ENCODE measurements at places on chromosomes 5 and 9.

DNA sequence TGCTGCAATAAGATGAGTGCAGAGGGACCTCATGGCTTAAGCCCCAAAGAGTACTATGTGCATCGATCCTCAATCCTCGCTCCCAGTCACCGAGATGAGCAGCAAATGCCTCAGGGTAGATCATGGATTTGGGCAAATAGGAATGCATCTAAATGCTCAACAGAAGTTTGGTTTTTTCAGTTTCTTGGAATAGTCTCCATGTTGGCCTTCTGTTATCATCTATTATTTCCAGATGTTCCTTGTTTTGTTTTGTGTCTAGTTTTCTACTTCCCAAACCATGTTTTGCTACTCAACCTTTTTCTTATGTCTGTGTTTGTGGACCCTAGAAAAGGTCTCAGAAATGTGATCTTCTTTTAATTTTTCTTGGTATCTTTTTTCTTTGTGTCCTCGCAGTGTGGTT, 43.5 kb upstream of the RASGRF2 start:
- peak; percentile 11 for DNase-seq

GRCh38 chr9:69599232-69599971, 72.8 kb downstream of the APBA1 start:
- DNase-seq: no peak

- DNase-seq: no peak
These were observed 142.8 kb upstream of the PDE4D start for GRCh38 chr5:60036192-60036938.

DNA sequence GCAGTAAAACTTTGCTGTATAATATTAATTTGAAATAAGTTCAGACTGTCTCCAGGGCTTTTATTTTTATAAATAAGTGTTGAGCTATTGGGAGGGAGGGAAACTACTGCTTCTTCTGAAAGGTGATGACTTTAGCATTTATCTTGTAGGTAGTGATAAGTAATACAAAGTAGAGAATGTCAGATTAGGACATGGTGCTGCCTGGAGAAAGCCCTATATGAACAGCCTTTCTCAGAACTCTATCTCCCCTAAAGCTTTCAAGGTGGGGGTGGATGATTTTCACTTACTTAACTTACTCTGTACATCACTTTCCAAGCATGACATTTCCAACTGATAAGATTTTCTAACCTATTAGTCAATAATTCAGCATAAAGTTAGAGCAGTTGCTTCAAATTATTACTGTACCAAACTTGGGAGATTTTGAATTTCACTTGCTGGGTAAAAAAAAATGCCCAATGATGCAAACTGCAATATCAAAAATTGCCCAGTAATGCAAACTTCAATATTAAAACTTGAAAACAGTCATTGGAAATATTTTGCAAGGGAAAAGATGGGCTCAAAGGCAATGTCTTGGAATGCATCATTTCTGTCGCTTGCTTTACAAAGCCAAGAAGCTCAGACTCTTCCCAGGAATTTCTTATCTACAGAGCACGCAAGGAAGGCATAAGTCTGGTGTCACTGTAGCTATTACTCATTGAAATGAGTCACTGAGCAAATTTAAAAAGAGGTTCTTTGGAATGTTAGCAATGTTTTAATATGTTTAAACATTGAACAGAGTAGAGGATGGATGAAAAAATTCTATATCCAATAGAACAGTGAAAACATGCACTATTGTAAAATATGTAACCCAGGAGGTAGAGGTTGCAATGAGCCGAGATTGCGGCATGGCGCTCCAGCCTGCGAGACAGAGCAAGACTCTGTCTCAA, 569.5 kb downstream of the PSAT1 start:
- peak; percentile 94 for DNase-seq

GRCh38 chr5:18876565-18876964, 1111.4 kb downstream of the CDH18 start:
- DNase-seq: no peak

- DNase-seq: no peak
These were observed 11.5 kb upstream of the F2RL1 start for GRCh38 chr5:76807296-76807695.

DNA sequence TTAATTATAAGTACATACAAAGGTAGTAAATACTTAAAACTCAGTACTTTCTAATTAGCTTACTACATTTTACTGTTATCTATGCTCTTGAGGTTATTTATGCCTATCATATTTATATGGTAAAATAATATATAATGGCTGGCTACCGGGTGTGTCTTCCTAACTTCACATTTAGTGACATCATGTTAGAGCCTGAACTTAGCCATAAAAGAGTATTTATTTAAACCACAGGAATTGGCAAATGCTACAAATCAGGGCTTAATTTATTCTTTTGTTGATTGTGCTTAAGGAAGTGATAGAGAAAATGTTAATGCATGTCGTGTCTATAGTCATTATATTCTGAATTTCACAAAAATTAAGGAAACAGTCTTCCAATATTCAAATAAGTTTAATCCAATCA, 73.1 kb downstream of the NDUFAF2 start:
- DNase-seq: no peak

- DNase-seq: no peak
These were observed 27.0 kb upstream of the ZNF354B start for GRCh38 chr5:178832618-178833201.

- DNase-seq: no peak
These were observed 294.4 kb downstream of the HINT1 start for GRCh38 chr5:130870691-130871090.

DNA sequence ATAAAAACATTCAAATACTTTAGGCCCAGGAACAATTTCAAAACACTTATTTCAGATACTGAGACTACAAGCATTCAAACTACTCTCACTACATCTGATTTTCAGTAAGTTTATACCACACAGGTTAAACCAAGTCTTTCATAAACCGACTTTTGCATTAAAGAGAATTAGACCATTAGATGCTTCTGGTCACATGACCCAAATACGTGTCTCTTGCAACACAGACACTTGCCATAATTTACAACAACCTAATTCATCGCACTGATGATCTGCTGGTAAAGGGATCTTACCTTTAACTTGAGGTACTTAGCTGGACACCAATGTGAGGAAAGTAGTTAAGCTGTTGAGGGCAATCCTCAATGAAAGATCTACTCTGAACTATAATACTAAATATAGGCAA, 3.2 kb downstream of the HNRNPH1 start:
- no peak for DNase-seq

GRCh38 chr9:38003230-38003629, 65.8 kb downstream of the SHB start:
- no peak for DNase-seq

DNA sequence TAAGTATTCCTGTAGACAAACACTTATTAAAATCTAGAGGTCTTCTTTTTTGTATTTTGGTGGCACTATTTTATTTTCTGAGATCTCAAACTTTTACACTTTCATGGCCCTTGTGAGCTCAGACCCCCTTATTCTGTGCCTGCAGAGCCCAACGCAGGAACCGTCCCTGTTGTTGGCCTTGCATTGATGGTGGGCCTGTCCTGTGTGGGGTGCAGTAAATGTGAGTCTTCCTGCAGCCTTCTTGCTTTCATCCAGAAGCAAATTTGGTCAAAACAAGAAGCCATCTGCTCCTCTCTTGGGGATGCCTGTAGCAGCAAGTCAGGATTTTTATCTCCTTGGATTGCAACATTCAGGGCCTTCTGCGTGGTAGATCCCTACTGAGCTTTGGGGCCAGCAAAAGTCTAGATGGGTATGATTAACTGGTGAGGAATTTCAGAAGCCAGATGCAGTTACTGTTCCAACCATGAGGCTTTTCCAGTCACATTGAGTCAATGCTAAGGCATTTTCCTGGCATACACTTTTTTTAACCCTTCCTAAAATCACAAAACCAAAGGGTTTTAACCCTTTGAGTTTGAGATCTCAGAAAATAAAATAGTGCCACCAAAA, 31.7 kb downstream of the BASP1 start:
- DNase-seq: peak; percentile 94

- DNase-seq: no peak
These were observed 292.7 kb downstream of the CWC27 start for GRCh38 chr5:65061250-65061973.

- DNase-seq: no peak
These were observed 16.9 kb downstream of the LMX1B start for GRCh38 chr9:126630458-126631237.

- no peak for DNase-seq
These were observed 76.4 kb upstream of the PRSS3 start for GRCh38 chr9:33718987-33719386.

DNA sequence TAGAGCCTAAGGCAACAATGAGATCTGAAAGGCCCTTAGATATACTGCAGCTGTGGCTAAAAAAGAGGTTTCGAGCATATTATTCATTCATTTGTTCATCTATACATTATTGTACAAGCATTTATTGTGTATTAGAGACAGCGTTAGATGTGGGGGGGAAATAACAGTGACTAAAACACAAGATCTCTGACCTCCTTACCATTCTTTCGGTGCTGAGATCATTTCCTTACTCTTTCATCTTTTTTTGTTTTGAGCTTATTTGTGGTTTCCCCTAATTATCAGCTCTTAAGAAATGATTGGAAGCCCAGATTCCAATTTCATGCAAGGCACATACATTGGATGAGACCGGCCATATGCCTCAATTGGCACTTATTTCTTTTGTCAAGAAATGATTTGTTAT, 113.2 kb downstream of the SEC61B start:
- DNase-seq: no peak

DNA sequence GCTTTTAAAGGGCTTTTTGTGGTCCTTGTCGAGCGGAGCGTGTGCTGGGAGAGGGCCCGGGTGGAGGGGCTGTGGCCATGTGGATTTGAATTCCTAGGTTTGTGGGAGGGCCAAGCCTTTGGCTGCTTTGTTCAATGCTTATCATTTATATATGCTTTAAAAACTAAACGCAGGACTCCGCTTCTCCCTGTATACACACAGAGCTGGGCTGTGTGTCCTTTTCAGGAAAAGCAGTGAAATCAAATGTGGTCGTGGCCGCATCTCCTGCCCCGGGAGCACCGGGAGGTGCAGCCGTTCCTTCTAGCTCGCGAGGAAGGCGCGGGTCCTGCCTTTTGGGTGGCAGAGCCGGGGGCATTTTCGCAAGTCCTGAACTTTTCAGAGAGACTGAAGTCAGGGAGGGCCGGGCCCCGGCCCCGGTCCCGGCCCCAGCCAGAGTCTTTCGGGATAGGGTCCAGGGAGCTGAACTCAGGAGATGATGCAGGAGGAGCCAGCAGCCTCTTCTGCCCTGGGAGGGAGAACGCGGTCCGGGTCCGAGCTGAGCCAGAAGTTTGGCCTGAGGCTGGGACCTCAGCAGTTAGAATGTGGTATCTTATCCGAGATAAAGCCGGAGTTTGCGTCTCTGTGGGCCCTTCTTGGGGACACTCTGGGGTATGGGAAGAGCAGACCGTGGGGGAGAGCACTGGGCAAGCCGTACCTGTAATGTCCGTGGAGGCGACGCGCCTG, 158.8 kb downstream of the C9orf152 start:
- DNase-seq: no peak

GRCh38 chr9:18921366-18922075, 111.5 kb downstream of the SAXO1 start:
- peak; percentile 59 for DNase-seq

DNA sequence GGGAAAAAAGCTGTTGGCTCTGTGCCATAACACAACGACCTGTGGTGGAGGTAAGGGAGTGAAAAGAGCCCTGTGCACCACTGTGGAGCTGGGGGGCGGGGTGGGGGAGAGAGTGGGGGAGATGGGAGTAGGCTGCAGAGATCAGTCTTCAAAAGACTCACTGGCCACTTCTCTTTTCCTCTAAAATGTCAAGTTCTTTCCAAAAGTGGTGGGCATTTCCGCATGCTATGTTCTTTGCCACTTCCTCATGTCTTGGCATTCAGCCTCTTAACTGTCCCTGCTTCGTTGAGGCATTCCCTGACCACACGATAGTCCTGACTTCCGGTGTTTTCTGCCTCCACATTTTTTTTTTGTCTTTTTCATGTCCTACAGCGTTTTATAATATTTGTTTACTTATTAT, 2.4 kb upstream of the PPP2R2B start:
- DNase-seq: no peak

GRCh38 chr9:80842389-80842788, 847.0 kb downstream of the TLE1 start:
- DNase-seq: peak; percentile 10

GRCh38 chr9:71716138-71716909, 52.0 kb downstream of the CEMIP2 start:
- DNase-seq: no peak

DNA sequence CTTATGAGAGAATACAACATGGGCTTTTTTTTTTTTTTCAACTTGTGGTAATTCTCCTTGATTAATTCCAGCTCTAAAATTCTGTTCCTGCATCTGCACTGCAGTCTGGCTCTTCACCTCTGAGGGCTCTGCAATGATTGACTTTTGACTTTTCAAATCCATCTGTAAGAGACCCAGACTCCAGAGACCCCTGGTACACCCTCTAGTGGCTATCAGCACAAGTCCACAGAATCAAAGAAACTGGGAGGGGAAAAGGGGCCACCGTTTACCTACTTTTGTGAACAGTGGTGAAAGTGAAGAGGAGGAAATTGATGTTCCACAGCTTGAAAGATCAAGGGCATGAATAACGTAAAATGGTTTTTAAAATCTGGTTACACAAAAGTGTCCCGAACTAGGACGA, 151.6 kb downstream of the SLIT3 start:
- DNase-seq: no peak

- DNase-seq: no peak
These were observed 240.5 kb downstream of the PAPPA start for GRCh38 chr9:116394070-116394469.

GRCh38 chr5:32276173-32276853, 36.4 kb downstream of the MTMR12 start:
- no peak for DNase-seq

- no peak for DNase-seq
These were observed 11.5 kb upstream of the OTULINL start for GRCh38 chr5:14569948-14570691.

DNA sequence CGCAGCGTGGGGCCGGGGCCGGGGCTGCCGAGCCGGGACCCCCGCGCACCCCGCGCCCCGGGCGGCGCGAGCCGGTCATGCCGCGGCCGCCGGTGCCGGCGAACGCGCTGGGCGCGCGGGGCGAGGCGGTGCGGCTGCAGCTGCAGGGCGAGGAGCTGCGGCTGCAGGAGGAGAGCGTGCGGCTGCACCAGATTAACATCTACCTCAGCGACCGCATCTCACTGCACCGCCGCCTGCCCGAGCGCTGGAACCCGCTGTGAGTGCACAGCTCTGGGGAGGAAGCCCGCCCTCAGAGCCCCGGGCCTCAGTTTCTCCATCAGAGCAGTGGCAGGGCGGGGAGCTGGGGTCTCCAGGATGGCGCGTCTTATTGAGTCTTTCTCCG, 335 bp downstream of the GALNT12 start:
- no peak for DNase-seq

DNA sequence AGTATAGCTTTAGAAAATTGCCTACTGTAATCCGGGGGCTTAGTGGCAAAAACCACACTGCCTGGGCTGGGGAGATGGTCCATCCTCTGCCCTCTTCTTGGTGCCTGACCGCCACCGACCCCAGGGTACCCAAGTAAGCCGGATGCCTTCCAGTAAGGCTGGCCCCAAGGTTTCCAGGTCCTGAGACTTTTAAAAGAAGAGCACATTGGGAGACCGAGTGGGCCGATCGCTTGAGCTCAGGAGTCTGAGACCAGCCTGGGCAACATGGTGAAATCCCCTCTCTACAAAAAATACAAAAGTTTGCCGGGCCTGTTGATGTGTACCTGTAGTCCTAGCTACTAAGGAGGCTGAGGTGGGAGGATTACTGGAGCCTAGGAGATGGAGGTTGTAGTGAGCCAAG, 406.7 kb upstream of the IRX4 start:
- no peak for DNase-seq

All from AG09309 (cell line).